Kidney (tissue), 22 donors: ENCODE measurements at places on chromosomes 12 and 14. TPM values are rescaled to one million over a fixed set of nuclear protein-coding genes. Genes with fewer than 3 reads are reported as not detected.

GRCh38 chr12:44193281-44193680 is 357.4 kb downstream of the TMEM117 start:
- no peaks in the 10 kb centered on the region for H3K36me3 ChIP-seq
- no peak overlapping the region for H3K27ac ChIP-seq
- no peaks in the 10 kb centered on the region for H3K4me1 ChIP-seq
- no peak overlapping the region for H3K4me3 ChIP-seq

GRCh38 chr12:111122458-111122878 is 202.1 kb upstream of the MYL2 start:
- H3K4me1 ChIP-seq: no peaks in the 10 kb centered on the region
- peak; percentile 80 for DNase-seq
- H3K27ac ChIP-seq: no peak overlapping the region
- H3K4me3 ChIP-seq: no peak overlapping the region
- H3K27me3 ChIP-seq: no peaks in the 10 kb centered on the region
- no peaks in the 10 kb centered on the region for H3K36me3 ChIP-seq

GRCh38 chr12:92608151-92609091 is 94.4 kb upstream of the PLEKHG7 start:
- no peaks in the 10 kb centered on the region for H3K4me1 ChIP-seq
- no peak overlapping the region for H3K27ac ChIP-seq
- no peaks in the 10 kb centered on the region for H3K27me3 ChIP-seq
- no peak overlapping the region for H3K4me3 ChIP-seq
- peak; percentile 47 for DNase-seq

- no peak overlapping the region for H3K4me3 ChIP-seq
- H3K36me3 ChIP-seq: no peaks in the 10 kb centered on the region
- H3K4me1 ChIP-seq: peaks cover 23% of the 10 kb centered on the region
Observed at GRCh38 chr14:100668352-100668751, 58.3 kb upstream of the DLK1 start.

DNA sequence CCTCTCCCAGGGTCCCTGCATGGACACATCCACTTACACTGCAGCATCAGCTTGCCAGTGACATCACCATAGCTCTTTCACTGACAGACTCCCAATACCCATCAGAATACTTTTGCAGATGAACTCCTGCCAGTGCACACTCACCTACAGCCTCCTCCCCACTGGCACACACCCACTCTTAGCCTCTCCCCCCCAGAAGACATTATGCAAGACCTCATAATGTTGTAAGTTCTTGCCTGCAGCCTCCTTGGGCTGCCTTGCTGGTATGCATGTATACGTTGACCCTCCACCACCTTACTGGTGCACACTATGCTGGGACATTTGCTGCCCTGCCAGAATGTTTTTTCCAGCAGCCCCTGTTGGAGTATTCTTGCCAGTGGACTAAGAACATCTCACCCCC is 324.2 kb downstream of the AEBP2 start:
- H3K4me3 ChIP-seq: no peak overlapping the region
- no peak for DNase-seq
- H3K27me3 ChIP-seq: no peaks in the 10 kb centered on the region
- H3K36me3 ChIP-seq: no peaks in the 10 kb centered on the region
- no peak overlapping the region for H3K27ac ChIP-seq

- H3K4me3 ChIP-seq: no peak overlapping the region
- no peaks in the 10 kb centered on the region for H3K27me3 ChIP-seq
- no peak for DNase-seq
Observed at GRCh38 chr12:109458771-109459208, 18.3 kb downstream of the KCTD10 start.

DNA sequence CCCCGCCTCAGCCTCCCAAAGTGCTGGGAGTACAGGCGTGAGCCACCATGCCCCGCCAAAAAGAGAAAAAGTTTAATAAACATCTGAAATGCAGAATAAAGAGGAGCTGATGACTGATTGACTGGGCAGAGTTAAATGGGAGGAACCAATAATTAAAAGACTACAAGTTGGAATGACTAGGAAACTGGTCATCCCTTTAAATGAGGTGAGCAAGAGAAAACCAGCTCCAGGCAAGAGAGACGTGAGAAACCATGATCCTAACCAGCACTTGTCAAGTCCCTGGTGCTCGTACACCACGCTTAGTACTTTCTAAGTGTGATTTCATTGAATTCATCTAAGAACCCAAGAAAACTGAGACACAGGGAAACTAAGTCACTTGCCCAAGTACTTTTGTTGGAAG is 47.9 kb downstream of the MAP1LC3B2 start:
- no peak for DNase-seq
- H3K36me3 ChIP-seq: no peaks in the 10 kb centered on the region
- no peaks in the 10 kb centered on the region for H3K27me3 ChIP-seq
- no peaks in the 10 kb centered on the region for H3K4me1 ChIP-seq
- H3K4me3 ChIP-seq: no peak overlapping the region

DNA sequence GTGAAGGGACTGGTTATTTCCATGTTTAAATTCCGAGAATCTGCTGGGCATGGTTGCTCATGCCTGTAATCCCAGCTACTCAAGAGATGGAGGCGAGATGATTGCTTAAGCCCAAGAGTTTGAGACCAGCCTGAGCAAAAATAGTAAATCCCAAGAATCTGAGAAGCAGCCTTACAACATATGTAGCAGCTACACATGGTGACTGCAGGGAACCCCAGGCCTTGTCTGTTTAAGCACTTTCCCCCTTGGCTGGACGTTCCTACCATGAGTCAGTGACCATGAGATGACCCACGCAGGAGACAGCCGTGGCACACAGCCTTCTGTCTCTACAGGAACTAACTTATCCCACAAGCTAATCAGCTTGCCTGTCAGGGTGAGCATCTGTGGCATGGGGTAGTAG is 5.5 kb upstream of the SLC24A4 start:
- peaks cover 10% of the 10 kb centered on the region for H3K27me3 ChIP-seq
- no peak overlapping the region for H3K27ac ChIP-seq
- no peak overlapping the region for H3K4me3 ChIP-seq
- H3K36me3 ChIP-seq: no peaks in the 10 kb centered on the region
- H3K4me1 ChIP-seq: no peaks in the 10 kb centered on the region
- DNase-seq: no peak

Gene JPH4
- total RNA-seq: 7.0 TPM

Gene FOXN4
- not detected for total RNA-seq
